IMR-90 (cell line): ENCODE measurements at places on chromosomes 2 and 18. TPM values are rescaled to one million over a fixed set of nuclear protein-coding genes. Genes with fewer than 3 reads are reported as not detected.

DNA sequence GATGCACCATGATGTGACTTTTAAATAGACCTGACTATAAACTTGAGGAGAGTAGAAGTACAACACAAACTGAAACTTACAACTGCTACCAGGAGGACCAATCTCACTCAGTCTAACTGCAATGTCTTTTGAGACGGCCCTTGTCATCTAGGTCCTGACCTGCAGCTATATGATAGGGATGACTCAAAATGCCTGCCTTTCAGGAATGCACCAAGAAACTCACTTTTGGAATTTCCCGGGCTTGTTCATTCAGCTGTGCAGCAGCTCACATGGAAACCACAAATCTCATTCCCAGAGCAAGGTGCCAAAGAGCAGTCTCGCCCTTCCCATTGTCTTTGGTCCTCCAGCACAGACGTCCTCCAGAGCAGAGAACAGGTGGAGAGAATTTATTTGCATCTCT, 113.7 kb downstream of the SPOPL start:
- DNase-seq: peak; percentile 80
- no peaks in the 10 kb centered on the region for H3K4me1 ChIP-seq
- H3K27ac ChIP-seq: no peak overlapping the region
- no peaks in the 10 kb centered on the region for H3K36me3 ChIP-seq
- H3K4me3 ChIP-seq: no peak overlapping the region

DNA sequence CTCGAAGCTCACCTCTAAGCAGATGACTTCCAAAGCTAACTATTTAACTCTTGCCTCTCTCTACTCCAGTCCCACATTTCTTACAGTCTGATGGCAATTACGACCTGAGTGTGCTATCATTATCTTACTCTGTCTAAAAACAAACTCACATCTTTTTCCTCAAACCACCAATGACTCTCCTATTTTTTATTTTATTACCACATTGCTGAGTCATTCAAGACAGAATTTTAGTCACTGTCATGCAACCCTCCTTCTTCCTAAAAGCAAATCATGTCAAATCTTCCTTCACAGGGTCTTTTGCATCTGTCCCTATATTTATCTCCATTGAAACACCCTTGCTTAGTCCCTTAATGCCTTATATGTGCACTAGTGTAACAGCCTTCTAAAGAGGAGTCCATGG, 34.6 kb upstream of the C2orf15 start:
- H3K4me1 ChIP-seq: no peaks in the 10 kb centered on the region
- DNase-seq: no peak
- no peak overlapping the region for H3K27ac ChIP-seq

DNA sequence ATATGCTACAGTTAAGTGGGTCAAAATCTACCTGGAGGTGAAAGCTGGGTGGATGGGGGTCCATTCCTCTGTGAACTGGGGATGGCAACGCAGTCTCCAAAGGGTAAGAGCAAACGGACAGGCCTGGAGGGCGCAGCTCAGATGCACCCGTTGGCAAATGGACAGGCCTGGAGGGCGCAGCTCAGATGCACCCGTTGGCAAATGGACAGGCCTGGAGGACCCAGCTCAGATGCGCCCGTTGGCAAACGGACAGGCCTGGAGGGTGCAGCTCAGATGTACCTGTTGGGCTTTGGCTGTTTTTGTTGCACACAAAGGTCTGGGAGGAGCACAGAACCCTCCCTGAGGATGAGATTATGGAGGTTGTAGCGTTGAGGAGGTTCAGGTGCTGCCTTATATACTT, 33.7 kb downstream of the RBFA start:
- H3K4me1 ChIP-seq: no peaks in the 10 kb centered on the region
- no peak overlapping the region for H3K27ac ChIP-seq
- no peaks in the 10 kb centered on the region for H3K27me3 ChIP-seq
- no peak for DNase-seq
- H3K4me3 ChIP-seq: no peak overlapping the region

DNA sequence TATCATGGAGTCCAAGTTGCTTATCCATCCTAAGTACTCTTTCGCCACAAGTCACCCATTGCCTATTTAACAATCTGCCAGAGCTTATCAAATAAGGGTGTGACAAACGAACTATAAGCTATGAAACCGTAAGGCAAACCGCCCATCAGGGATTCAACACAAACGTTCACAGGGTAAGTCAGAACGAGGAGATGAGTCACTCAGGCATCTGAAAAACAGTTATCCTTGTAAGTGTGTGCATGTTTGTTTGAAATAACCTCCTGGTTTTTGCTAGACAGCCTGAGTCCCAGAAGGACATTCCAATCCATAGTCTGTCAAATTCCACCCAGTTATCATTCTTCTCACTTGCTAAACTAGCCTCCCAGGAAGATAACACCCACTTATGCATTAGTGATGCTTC, 299.1 kb downstream of the PAX3 start:
- H3K4me3 ChIP-seq: no peak overlapping the region
- DNase-seq: peak; percentile 91
- peaks cover 3% of the 10 kb centered on the region for H3K4me1 ChIP-seq
- H3K36me3 ChIP-seq: no peaks in the 10 kb centered on the region
- no peak overlapping the region for H3K27ac ChIP-seq
- no peaks in the 10 kb centered on the region; the same call in 1 of the 2 replicates for H3K27me3 ChIP-seq

- H3K27ac ChIP-seq: peak overlapping the region; percentile 55; the same call in 1 of the 2 replicates
- no peak overlapping the region for H3K4me3 ChIP-seq
- peaks cover 24% of the 10 kb centered on the region for H3K4me1 ChIP-seq
Observed at GRCh38 chr2:30403592-30404312, 43.3 kb upstream of the LCLAT1 start.

DNA sequence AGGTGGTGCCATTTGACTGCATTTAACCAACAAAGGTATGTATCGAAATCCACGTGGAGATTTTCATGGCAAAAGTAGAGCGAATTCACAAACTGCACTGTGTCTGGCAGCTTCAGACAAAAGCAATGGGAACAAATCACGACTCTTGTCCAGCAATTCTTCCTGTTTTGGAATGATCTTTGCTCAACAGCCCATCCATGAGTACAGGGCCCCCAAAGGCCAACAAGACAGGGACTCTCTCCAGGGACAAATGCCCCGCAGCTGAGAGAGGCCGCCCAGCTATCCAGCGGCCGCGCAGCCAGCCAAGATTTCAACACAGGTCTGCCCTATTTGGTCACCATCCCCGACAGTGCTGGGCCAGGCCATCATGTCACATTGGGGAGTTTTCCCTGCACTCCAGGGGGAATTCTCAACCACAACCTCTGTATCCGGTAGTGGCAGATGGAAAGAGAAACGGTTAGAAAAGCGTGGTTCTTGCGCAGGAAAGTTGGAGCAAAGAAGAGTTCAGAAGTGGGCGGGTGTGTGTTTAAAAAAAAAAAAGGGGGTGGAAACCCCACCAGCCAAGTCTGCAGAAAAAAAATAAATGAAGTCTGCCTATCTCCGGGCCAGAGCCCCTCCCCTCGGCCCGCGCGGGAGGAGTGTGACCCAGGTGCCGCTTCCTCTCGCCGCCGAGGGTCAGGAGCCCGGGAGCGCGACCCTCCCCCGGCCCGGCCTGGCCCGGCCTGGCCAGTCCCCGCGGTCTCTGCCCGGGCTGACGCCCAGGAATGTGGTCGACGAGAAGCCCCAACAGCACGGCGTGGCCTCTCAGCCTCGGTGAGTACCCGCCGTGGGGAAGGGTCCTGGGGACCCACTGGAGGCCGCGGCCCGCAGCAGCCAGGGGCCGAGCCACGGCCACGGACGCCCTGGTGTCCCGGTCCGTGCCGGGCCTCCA, at the start of gene GYPC:
GYPC (plus strand) TSS at position 659 of the 931 bp plus-strand sequence; CDS start at position 765, 106 bp downstream.
- peaks cover 17% of the 10 kb centered on the region for H3K4me1 ChIP-seq
- H3K27ac ChIP-seq: peak within 1 kb of the TSS; percentile 90
- peak; percentile 82 for DNase-seq
- H3K27me3 ChIP-seq: no peaks in the 10 kb centered on the region

Gene SLC5A7
- not detected in 2 replicates for total RNA-seq
